ENCODE measurements at places on chromosomes 13 and 19.

- H3K27me3 ChIP-seq, result no peaks in the 10 kb centered on the region
- no peak overlapping the region for H3K4me3 ChIP-seq
- no peak for DNase-seq
- H3K36me3 ChIP-seq, result no peaks in the 10 kb centered on the region
- H3K4me1 ChIP-seq, result no peaks in the 10 kb centered on the region
Measured at GRCh38 chr19:2356036-2356646, 3.9 kb upstream of the TMPRSS9 start.

- DNase-seq, result no peak
- no peak overlapping the region for H3K27ac ChIP-seq
- no peak overlapping the region for H3K4me3 ChIP-seq
- no peaks in the 10 kb centered on the region for H3K4me1 ChIP-seq
- no peaks in the 10 kb centered on the region for H3K36me3 ChIP-seq
Measured at GRCh38 chr13:85575110-85575509, 224.1 kb downstream of the SLITRK6 start.

GRCh38 chr19:10952809-10953208 is 8.0 kb upstream of the SMARCA4 start:
- no peak overlapping the region for H3K27ac ChIP-seq
- no peaks in the 10 kb centered on the region for H3K27me3 ChIP-seq
- no peaks in the 10 kb centered on the region for H3K36me3 ChIP-seq
- no peak for DNase-seq
- no peaks in the 10 kb centered on the region for H3K4me1 ChIP-seq
- H3K4me3 ChIP-seq, result no peak overlapping the region

DNA sequence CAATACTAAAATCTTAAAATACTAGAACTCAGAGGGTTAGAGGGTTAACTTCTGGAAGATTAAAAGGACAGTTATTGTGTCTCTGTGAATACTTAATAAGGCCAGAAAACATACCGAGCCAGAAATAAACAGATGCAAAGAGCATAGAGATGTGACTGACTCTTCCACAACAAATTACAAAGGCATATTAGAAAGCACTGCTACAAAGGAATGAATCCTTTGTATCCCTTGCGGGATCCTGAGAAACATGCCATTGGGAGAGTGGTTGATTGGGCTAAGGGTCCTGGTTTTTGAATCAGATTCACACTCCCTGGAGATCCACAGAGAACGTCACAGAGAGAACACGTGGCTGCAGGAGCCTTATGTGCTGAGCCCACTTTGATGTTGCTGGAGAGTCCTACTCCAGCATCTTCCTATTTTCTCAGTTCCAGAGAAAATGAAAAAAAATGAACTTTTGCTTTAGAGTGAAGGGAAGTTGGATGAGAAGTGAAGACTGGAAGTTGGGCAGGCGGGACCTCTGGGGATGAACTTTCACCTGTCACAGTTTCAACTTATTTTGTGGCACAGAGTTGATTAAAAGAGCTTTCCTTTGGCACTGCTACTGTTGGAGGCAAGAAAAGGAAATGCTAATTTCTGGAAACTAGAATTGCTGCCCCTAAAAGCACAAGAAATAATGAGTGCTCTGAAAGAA is 309.9 kb downstream of the DCT start:
- no peak overlapping the region for H3K27ac ChIP-seq
- H3K4me3 ChIP-seq, result no peak overlapping the region
- no peaks in the 10 kb centered on the region for H3K27me3 ChIP-seq
- DNase-seq, result no peak

GRCh38 chr19:1304197-1304924 is 18.7 kb downstream of the EFNA2 start:
- H3K36me3 ChIP-seq, result no peaks in the 10 kb centered on the region
- no peaks in the 10 kb centered on the region for H3K27me3 ChIP-seq
- H3K4me1 ChIP-seq, result no peaks in the 10 kb centered on the region
- no peak for DNase-seq
- no peak overlapping the region for H3K27ac ChIP-seq

DNA sequence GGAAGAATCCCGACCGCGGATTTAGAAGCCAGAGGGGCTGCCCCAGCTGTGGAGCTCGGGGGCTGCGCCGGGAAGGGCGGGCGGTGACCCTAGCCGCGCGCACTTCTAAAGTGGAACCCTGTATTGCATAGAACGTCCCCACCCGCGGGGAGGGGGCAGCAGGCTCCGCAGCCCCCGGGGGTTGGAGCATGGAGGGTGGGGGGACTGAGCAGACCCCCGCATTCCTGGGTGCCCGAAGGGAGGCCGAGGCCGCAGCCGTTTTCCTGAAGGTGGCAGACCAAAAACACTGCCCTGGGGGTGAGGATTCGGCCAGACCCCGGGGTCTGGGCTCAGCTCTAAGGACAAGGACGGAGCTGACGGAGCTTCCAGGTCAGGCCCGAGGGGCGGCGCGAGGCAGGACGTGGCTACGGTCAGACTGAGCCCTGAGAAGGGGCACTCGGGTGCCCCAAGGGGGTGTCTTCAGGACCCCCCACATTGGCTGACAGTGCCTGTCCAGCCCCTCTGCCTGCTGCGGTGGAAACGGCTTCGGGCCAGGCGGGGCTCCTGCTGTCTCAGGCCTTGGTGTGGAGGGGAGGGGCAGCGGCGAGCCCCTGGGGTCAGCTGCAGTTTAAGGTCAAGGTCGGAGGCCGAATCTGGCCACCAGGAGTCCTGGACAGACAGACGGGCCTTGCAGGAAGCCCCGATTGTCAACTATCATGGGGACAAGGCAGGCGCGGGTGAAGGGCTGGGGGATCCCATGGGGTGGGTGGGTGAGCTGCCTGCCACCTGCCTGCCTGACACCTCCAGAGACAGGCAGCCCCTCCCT is 12.6 kb downstream of the MKNK2 start:
- no peaks in the 10 kb centered on the region for H3K27me3 ChIP-seq
- DNase-seq, result no peak
- H3K4me3 ChIP-seq, result no peak overlapping the region

DNA sequence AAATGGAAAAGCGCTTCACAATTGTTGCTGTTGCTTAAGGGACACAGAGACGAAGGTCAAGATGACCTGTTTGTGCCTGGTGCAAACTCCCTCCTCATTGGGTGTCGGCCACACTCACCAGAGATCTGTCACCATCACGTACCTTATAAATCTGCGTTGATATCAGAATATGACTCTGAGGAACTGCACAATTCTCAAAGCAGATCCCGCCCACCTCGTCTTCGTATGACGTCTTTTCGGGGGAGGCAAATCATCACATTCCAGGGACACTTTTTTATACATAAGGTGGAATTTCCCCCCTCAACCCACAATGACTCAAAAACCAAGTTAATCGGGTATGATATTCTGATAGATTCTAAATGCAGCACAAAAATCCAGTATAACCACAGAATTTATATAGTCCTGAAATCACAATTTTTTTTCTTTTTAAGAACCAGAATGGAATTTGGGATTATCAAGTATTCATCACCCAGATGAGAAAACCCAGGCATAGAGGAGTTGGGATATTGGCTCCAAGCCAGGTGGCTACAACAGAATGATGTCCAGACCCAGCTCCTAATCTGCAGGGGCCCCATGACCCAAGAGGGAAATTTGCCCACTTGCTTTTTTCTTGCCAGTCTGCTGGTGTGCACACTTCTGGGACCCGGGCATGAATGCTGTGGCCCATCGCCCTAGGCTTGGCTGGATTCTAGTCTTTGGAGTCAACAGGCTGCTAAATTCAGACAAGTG is 50.6 kb upstream of the MTIF3 start:
- H3K4me3 ChIP-seq, result no peak overlapping the region
- no peaks in the 10 kb centered on the region for H3K27me3 ChIP-seq
- no peaks in the 10 kb centered on the region for H3K4me1 ChIP-seq

DNA sequence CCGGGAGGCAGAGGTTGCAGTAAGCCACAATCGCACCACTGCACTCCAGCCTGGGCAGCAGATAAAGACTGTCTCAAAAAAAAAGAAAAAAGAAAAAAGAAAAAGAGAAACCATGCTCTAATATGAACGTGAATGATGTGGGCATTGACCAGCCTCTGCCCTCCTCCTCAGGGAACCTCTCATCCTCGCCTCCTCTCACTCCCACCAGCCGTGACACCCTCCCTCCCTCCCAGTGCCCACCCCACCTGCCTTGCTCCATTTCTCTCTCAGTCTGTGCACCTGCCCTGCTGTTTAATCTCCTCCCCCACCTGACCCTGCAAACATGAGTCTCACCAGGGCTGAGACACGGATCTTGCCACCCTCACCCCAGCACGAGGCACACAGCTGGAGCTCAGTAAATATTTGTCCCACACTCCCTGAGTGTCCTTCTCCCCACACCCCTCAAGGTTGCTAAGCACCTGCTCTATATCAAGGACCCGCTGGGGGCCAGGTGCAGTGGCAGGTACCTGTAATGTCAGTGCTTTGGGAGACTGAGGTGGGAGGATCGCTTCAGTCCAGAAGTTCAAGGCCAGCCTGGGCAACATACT is 7.5 kb upstream of the BCAT2 start:
- no peaks in the 10 kb centered on the region for H3K36me3 ChIP-seq
- DNase-seq, result no peak
- H3K4me3 ChIP-seq, result no peak overlapping the region
- H3K27me3 ChIP-seq, result no peaks in the 10 kb centered on the region
- peaks cover 7% of the 10 kb centered on the region for H3K4me1 ChIP-seq
- H3K27ac ChIP-seq, result no peak overlapping the region

GRCh38 chr13:63041640-63042414 is 1626.2 kb upstream of the PCDH20 start:
- H3K4me3 ChIP-seq, result no peak overlapping the region
- DNase-seq, result no peak
- no peaks in the 10 kb centered on the region for H3K4me1 ChIP-seq
- H3K27me3 ChIP-seq, result no peaks in the 10 kb centered on the region
- no peaks in the 10 kb centered on the region for H3K36me3 ChIP-seq

DNA sequence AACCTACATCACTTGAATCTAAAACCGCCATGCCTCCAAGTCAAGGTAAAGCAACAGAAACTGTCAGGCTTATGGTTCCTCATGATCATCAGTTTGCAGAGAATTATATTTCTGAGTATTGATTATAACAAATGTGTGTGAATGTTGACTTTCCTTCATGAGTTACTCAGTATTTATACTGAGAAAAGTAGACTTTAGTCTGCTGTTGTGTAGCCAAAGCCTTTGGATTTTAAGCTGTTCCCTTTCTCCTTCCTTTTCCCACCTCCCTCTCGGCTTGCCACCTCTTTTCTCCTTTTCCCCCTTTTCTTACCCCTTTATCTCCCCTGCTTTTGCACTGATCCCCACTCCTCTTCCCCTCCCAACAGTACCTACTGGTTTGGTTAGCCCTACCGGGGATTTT is 20.7 kb upstream of the GPR18 start:
- no peak overlapping the region for H3K4me3 ChIP-seq
- peaks cover 21% of the 10 kb centered on the region for H3K4me1 ChIP-seq
- DNase-seq, result no peak

DNA sequence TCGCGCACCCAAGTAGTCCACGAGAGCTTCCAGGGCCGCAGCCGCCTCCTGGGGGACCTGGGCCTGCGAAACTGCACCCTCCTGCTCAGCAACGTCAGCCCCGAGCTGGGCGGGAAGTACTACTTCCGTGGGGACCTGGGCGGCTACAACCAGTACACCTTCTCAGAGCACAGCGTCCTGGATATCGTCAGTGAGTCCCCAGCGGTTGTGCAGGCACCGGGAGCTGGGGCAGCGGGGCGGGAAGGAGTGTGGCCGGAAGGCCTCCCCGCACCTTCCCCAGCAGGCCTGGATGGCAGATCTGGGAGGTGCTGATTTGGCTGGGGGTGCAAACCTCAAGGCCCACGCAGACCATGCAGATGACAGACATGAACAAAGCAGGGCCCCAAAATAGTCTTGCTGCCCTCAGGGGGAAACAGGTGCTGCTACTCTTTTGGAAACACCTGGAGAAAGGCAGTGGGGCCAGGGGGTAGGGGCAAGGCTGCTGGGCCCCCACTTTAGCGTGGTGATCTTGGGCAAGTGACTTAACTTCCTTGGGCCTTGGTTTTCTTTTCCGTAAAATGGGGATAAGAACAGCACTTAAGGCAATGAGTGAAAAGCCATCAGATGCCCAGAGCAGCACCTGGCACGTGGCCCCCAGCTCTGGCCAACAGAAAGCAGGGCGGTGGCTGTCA is 4.0 kb downstream of the MAG start:
- no peak for DNase-seq
- H3K36me3 ChIP-seq, result no peaks in the 10 kb centered on the region
- H3K27ac ChIP-seq, result no peak overlapping the region
- H3K4me3 ChIP-seq, result no peak overlapping the region

DNA sequence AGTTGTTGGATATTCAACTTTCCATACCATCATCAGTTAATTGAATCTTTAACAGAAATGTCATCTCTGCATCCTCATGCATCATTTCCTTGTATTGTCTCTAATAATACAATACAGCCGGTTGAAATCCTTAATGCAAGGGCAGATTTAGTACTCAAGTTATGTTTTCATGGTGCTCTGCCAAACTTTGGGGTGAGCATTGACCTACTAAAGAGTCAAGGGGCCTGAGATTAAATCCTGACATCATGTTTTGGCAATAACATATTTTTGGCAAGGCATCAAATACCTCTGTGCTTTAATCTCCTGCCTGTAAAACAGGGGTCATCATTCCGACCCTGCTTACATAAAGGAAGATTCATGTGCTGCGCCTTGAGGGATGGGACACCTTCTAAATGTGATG is 42.7 kb upstream of the ABCC4 start:
- no peak for DNase-seq
- H3K36me3 ChIP-seq, result no peaks in the 10 kb centered on the region
- H3K4me3 ChIP-seq, result no peak overlapping the region
- no peaks in the 10 kb centered on the region for H3K27me3 ChIP-seq
- no peaks in the 10 kb centered on the region for H3K4me1 ChIP-seq
- H3K27ac ChIP-seq, result no peak overlapping the region

GRCh38 chr19:23800868-23801267 is 42.2 kb upstream of the ZNF681 start:
- no peak overlapping the region for H3K4me3 ChIP-seq
- no peaks in the 10 kb centered on the region for H3K4me1 ChIP-seq
- no peak overlapping the region for H3K27ac ChIP-seq
- no peaks in the 10 kb centered on the region for H3K36me3 ChIP-seq
- no peaks in the 10 kb centered on the region for H3K27me3 ChIP-seq

DNA sequence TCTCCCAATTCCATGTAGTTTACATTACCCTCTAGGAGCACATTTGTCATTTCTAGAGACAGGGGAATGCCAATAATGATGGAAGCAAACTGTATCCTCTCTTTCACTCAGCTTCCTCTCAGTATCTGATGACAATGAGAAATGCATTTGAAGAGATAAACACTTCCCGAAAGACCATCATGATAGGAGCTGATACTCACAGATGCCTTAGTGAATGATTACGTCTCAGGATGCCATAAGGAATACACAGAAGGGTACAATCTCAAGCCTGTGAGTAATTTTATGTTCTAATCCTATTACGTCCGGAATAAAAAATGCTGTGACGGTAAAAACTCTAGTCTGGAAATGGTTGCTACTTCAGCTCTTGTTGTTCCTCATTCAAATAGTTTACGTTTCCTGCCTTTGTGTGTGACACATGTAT is 663.8 kb upstream of the MIR17HG start:
- H3K4me3 ChIP-seq, result no peak overlapping the region
- H3K27me3 ChIP-seq, result no peaks in the 10 kb centered on the region
- no peak for DNase-seq
- no peaks in the 10 kb centered on the region for H3K36me3 ChIP-seq

Data from testis (tissue), 5 donors.